ENCODE measurements at places on chromosomes 2 and 18.

GRCh38 chr2:187422282-187422681 is 25.8 kb downstream of the CALCRL start:
- DNase-seq = no peak

GRCh38 chr2:231182513-231182899 is 15.9 kb upstream of the ARMC9 start:
- no peak for DNase-seq

- DNase-seq = no peak
These were observed 469.7 kb downstream of the CDH2 start for GRCh38 chr18:27707201-27707600.

DNA sequence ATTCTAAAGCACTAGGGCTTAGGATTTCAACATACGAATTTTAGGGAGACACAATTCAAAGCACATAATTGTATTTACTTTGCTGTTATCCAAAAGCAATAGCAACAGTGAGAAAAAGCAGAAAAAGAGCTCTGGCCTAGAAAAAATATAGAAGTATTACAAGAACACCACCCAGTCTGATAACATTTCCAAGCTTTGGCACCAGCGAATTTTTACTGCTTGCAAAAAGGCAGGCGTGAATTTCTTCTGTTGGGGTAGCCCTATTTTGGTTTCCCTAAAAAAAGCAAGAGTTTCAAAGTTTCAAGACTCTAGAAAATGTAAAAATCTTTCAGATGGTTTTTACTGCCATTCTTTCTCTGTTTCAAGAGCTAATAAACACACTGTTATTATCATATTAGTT is 292.7 kb downstream of the DPP10 start:
- DNase-seq = no peak

- DNase-seq = no peak
These were observed 116.3 kb downstream of the ZBTB7C start for GRCh38 chr18:48292782-48293424.

DNA sequence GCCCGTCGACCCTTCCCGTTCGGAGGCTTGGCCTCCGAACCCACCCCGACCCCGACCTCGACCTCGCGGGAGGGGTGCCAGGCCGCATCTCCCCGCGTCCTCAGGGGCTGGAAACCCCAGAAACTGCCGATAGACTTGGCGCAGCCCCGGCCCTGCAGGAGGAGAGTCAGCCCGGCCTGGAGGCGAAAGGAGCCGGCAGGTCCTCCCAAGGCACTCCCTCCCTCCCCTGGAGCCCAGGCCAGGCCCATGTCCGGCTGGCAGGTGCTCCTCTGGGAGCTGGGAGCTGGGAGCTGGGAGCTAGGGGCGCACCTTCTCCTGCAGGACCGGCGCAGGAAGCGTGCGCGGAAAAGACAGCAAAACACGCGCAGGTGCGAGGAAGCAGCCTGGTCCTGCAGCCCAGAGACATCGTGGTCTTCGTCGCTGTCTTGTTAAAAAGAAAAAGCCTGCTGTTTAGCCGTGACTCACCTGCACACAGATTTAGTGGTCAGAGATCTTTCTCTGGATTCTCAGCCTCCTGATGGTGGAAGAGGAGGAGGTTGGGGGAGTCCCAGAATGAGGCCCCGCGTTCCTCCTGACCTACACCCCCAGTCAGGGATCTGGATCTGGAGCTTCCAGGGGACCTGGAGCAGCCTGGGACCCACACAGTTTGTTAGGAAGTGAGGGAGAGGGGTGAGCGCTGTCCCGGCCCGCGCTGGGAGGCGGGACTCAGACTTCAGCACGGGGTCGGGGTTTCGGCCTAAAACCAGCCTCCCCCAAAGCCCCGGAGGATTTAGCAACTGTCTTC is 660 bp upstream of the MBP start:
- DNase-seq = no peak

DNA sequence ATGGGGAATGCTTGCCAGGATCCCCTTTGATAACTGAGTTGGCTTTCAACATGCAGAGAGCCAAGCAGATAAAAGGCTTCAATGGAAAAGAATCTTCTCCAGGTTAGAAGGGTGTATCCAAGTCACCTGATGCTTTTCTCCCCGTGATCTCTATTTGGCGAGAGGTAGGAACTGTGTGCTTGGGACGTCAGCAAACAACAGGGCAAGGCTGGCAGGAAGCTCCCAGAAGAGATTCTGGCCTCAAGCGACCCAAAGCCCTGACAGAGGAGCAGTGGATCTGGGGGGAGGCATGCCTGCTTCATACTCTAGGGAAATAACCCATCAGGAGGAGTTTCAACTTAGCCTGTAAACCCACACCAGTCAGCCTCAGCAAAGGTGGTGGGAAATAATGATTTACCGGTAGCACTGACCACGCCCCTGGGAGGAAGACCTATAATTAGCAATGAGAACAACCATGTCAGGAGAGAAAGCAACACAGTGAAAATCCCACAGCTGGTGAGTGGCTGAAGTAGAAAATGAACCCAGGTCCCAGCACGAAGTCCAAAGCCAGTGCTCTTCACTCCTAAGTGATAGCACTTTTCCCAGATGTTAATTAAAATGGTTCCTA is 76.3 kb upstream of the SEC11C start:
- DNase-seq = no peak

DNA sequence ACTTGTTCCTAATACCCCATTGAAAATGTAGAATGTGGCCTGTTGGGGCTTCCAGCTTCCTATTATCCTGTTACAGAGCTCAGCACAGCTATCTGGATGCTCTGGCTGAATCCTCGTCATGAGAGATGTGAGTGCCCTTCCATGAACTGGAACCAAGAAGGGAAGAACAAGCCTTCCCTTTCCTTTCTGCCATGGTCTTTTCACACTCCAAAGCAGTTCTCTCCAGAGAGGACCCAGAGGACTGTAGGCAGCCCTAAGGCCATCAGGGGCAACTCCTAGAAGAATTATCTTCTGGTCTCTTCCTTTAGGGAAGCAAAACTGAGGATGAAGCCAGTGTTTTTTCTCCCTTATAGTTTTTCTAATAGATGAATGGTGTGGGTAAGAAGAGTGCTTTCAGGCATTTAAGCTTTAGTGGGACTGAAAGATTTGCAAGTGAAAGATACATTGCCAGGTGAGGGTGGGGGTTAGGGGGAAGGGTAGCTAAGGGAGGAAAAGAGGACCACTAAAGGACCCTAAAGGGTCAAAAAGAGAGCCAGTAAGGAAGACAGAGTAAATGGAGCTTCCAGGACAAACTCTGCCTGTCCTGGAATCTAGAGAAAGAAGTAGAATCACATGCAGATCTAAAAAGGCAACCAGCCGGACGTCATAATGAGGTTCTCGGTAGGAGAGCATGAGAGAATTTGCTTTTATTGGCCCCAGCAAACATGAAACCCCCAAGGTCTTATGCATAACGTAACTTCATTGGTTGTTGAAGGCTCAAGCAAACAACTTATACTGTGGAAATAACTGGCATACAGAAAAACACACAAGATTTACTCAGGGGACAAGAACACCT is 12.4 kb upstream of the XPO1 start:
- DNase-seq = no peak

DNA sequence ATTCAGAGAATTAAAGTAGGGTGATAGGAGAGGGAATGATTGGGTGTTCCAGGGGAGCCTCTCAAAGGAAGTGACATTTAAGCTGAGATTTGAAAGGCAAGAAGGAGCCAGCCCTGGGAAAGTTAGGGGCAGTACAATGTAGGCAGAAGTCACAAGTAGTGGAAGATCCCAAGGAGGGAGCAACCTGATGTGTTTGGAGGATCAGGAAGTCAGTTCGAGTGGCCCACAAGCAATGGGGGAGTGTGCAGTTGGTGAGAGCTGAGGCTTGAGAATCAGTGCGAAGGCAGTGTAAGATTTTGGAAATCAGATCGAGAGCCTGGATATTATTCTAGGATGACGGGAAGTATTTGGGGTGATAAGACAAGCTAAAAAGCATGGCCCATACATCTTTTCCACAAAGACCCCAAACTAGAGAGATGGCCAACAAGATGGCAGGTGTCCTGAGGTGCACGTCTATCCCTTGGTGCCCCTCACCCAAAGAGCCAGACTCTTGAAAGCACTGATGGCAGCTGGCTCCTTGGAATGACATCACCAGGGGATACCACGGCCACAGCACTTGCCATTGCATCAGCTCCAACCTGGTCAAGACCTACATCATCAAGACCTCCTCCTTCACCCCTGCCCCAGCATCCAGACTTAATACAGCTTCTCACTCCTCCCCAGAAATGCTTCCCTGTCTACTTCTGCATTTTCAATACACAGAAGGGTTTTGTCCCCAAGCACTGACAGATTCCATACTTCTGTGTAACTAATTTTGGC is 127.3 kb downstream of the BCL2 start:
- DNase-seq = no peak

GRCh38 chr2:59296279-59296678 is 1055.2 kb upstream of the FANCL start:
- DNase-seq = no peak

DNA sequence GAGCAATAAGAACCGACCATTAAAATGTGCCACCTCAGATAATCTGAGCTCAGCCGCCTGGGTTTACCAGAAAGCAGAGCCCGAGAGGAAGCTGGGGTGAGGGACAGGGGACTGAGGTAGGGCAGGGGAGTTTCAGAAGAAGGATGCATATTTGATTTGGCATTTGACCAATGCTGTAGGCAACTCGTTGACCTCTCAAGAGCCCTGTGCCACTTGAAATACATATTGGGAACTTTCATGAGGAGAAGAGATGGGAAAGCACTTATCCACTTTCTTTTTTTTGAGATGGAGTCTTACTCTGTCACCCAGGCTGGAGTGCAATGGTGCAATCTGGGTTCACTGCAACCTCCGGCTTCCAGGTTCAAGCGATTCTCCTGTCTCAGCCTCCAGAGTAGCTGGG is 148.4 kb upstream of the SPRED2 start:
- no peak for DNase-seq

- no peak for DNase-seq
These were observed 472.9 kb downstream of the PTPRM start for GRCh38 chr18:8040021-8040420.

GRCh38 chr18:24827501-24827900 is 367.1 kb downstream of the HRH4 start:
- DNase-seq = no peak

GRCh38 chr2:1321321-1321720 is 91.9 kb upstream of the TPO start:
- peak; percentile 51 for DNase-seq

- DNase-seq = no peak
These were observed 98.1 kb downstream of the MMADHC start for GRCh38 chr2:149489452-149489851.

- DNase-seq = no peak
These were observed 139.8 kb downstream of the GLI2 start for GRCh38 chr2:120875431-120875830.

GRCh38 chr2:62293490-62294271 is 97.8 kb downstream of the B3GNT2 start:
- DNase-seq = no peak

- no peak for DNase-seq
These were observed 161.6 kb downstream of the TMEM18 start for GRCh38 chr2:515441-516127.

DNA sequence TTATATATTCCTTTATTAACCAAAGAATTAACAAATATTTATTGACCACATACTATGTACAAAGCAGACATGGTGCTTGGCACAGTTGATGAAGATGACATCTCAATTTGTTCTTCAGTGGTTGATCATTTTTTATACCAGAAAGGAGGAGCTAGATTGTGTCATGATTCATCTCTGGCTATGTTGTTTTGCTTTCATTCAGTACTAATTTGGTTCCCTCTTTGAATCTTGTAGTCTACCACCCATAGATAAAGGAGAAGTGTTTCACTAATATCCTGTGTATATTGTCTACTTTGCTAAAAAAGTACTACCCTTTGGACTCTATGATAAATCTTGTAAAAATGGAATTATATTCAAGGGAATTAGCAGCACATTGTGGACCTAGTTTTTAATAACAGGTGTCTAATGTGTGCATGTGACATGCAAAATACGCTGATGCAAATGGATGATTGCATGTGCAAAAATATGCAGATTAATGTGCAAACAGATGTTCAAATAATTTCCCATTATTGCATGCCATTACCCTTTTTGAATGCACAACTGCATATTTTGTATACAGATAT is 313.2 kb upstream of the ZEB2 start:
- no peak for DNase-seq

DNA sequence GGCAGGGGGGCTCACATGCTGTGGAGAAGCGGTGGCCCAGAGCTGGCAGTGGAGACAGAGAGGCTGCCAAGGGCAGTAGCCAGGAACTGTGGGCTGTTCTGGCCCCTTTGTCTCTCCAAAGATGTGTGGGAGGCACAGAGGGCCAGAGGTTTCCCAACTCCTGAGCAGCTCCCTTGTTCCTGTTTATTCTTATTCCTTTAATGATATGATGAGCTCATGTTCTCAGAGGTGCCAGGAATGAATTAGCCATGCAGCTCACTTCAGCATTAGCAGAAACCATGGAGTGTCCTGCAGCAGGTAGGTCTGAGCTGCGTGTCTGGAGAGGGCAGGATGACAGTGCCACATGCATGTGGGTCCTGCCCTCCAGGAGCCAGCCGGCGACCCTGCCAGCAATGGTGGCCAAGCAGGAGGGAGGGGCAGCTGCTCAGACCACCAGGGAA is 77.9 kb upstream of the FZD7 start:
- DNase-seq = no peak

DNA sequence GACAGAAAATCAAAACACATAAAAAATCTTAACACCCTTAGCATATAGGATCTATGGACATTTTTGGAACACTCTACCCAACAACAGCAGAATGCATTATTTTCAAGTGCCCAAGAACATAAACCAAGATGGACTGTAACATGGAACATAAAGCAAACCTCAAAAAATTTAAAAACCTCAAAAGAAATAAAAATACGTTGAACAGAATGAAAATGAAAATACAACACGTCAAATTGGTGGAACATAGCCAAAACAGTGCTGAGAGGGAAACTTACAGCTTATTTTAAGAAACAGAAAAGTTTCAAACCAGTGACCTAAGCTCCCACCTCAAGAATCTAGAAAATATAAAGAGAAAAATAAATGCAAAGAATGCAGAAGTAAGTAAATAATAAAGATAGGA is 58.3 kb upstream of the BCL2L11 start:
- no peak for DNase-seq

DNA sequence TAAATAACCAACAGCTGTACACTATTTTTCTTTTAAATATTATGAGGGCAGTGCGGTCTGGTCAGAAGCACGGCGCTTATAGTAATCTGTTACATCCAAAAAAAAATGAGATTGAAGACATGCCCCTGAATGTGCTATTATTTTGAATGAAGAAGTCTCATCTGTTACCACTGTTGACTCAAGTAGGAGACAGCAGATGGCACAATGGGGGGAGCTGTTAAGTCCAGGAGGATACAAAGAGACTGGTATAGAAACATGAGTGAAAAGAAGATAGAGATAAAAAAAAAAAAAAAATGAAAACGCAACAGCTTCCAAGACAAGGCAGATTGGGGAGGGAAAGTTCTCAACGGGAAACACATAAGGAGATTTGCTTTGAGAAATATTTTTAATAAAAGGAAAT is 425.5 kb upstream of the PKDCC start:
- DNase-seq = no peak

DNA sequence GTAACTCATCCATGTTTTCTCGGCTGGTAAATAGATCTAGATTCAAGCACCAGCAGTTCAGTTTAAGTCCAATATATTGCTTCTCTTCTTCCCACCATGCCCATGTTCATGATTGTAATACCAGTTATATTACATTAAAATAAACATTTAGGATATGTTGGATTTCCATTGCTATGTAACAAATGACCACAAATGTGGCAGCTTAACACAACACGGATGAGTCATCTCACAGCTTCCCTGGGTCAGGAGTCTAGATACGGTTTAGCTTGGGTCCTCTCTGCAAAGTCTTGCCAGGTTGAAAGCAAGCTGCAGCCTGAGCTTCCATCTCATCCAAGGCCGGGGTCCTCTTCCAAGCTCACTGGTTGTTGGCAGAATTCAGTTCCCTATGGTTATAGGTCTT is 39.4 kb upstream of the SMAD2 start:
- no peak for DNase-seq

GRCh38 chr18:46917803-46918600 is 600 bp downstream of the KATNAL2 start:
- peak; percentile 69 for DNase-seq
